ENCODE measurements at places on chromosomes 5 and 9.

- DNase-seq = no peak
Measured at GRCh38 chr9:117444501-117444900, 29.6 kb upstream of the ASTN2 start.

GRCh38 chr9:111928359-111928720 lies 31.7 kb downstream of the UGCG start:
- no peak for DNase-seq

GRCh38 chr9:112271466-112272098 lies 61.8 kb downstream of the PTBP3 start:
- DNase-seq = no peak

DNA sequence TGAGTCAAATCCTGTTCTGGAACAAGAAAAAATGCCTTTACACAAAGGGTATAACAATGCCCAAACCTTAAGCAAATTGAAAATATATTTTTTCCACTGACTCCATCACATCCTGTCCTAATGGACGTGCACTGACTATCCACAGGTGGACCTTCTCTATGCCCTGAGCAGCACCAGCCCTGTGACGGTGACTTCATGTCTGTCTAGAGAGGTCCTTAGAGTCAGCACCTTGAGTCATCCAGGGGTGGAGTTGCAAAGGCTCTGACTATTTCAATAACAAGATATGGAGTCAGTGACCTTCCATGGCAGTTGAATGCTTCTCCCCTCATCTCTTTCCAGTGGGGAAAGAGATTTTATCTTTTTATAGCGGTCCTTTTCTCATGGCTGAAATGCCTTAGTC lies 78.0 kb downstream of the YIPF5 start:
- DNase-seq = no peak

GRCh38 chr5:173210877-173211276 lies 24.1 kb downstream of the NKX2-5 start:
- DNase-seq = no peak

DNA sequence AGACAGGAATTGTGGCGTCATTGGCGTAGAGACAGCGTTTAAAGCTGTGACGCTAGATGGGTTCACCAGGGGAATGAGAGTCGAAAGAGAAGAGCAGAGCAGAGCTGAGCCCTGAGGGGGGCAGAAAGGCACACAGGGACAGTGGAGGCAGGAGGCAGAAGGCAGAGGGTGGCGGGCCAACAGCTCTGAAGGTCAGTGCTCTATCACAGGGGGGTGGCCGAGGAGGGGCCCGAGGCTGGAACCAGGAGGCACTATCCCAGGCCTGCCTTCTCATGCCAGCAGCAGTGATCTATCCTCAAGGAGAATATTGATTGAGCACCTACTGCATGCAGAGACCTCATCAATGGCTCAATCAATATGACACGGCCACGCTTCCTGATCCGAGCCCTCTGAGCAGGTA lies 132.4 kb downstream of the KCNIP1 start:
- DNase-seq = no peak

DNA sequence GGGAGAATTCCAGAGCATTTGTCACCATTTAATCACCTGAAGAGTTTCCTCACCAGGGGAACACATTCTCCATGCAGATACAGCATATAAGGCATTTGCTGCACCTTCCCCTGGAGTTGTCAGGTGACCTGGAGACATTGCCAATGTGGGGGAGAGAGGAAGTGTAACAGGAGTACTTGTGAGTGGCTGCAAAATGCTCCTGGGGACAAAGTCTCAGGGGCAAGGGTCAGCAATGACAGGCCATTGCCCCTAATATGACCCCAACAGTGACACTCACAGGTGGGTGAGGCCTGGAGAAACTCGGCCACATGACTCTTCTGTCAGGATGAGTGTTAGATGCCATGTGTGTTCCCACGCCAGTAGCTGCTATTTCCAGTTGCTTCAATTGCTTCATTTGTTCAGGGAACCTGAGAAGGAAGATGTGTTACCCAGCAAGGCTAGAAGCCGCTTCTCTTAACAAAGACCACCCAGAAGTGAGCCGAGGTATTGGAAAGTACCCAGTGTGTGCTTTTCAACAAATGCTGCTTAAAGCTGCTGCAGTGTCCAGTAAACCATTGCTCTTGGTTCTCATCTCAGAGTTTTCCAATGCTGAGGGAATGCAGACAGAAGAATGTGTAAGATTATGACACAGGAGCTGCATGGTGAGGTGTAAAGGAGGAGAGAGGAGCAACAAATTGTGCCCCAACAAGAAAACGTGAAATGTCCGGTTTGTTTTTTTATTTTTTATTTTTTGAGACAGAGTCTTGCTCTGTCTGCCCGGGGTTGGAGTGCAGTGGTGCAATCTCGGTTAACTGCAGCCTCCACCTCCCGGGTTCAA lies 128.2 kb upstream of the SLC44A1 start:
- no peak for DNase-seq

GRCh38 chr9:18786196-18786595 lies 246.8 kb downstream of the SAXO1 start:
- no peak for DNase-seq

DNA sequence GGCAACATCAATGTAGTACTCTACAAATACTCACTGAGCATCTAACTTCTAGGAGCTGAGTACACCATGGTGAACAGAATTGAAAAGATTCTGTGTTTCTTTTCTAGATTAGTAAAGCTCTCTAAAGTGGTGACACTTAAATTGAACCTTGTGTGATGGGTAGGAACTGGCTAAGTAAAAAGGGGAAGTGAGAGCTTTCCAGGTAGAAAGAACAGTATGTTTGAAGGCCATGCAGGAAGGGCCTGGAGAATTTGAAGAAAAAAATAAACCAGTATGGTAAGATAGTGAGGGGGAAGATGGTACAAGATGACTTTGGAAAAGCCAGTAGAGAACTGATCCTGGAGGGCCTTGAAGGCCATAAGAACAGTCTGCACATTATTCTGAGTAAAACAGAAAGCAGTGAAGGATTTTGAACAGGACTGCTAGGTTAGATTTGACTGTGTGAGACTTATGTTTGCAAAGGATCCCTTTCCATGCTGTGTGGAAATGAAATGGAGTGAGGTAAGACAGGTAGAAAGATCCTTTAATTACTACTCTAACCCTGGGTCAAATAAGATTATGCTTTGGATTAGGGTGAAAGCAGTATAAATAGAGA lies 46.7 kb upstream of the UBQLN1 start:
- no peak for DNase-seq

DNA sequence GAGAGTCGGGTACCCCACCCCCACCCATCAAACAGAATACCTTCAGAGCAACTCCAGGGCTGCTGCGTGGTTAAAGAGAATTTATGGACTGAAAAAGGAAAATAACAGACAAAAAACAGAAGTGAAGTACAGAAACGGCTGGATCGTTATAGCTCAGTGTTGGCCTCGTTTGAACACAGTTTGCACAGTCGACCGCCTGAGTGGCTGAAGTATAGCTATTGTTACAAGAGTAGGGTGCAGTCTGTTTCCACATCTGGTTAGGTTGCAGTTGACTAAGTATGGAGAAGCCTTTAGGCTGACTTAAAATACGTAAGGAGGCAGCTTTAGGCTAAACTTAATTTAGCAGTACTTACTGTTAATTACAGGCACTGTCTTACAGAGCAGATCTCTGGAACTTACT lies 121.2 kb downstream of the GCNT1 start:
- DNase-seq = no peak

GRCh38 chr9:27549196-27549755 lies 19.7 kb upstream of the MOB3B start:
- DNase-seq = no peak

GRCh38 chr9:133476036-133476931 lies 2.6 kb downstream of the SLC2A6 start:
- DNase-seq = no peak

DNA sequence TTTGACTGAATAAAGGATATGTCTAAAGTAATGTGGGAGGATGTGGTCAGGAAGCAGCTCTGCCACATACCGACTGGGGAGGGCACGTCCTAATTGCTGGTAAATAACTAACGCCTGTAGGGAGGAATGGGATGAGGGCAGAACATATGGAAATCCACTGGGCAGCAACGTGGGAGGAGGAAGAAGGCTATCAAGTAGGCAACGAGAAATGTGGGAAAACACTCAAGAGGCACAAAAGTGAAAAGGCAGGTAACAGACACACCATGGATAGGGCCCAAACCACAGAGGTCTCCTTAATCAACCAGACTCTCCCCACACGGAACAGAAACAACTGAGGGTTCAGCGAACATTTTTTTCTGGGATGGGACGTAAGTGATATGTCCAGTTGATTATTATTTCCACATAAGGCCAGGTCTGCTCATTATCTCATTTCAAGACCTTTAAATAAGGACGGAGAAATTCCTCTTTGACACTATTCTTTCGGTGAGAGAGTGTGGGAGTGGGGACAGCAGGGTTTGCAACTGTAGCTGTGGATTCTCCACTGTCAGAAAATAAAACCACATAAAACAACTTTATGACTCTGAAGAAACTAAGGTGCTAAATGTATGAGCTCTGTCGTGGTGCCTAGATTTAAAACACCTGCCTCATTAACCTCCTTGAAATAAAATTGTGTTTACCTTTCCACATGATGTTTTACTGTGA lies 17.0 kb downstream of the IARS1 start:
- no peak for DNase-seq

GRCh38 chr5:92588876-92589275 lies 992.1 kb downstream of the NR2F1-AS1 start:
- DNase-seq = no peak

DNA sequence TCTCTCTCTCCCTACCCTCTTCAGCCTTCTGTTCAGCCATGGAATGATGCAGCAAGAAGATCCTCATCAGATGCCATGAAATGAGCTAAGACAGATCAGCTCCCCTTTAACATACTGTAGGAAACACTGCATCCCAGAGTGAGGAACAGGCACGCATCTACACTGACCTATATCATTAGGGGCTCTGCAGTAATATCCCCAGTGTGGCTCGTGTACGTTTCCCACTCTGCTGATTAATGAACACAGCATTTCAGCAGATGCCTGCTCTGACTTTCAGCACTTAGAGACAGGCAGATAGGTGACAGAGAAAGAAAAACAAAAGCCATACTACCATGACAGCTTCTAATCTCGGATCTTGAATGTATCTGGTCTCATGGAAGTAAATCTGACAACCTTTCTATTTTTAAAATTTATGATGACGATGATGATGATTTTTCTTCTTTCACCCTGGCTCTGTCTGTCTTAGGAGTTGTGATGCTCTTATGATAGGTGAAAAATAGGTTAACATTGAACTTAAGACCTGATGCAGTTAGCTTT lies 750.3 kb downstream of the CDH12 start:
- DNase-seq = no peak

DNA sequence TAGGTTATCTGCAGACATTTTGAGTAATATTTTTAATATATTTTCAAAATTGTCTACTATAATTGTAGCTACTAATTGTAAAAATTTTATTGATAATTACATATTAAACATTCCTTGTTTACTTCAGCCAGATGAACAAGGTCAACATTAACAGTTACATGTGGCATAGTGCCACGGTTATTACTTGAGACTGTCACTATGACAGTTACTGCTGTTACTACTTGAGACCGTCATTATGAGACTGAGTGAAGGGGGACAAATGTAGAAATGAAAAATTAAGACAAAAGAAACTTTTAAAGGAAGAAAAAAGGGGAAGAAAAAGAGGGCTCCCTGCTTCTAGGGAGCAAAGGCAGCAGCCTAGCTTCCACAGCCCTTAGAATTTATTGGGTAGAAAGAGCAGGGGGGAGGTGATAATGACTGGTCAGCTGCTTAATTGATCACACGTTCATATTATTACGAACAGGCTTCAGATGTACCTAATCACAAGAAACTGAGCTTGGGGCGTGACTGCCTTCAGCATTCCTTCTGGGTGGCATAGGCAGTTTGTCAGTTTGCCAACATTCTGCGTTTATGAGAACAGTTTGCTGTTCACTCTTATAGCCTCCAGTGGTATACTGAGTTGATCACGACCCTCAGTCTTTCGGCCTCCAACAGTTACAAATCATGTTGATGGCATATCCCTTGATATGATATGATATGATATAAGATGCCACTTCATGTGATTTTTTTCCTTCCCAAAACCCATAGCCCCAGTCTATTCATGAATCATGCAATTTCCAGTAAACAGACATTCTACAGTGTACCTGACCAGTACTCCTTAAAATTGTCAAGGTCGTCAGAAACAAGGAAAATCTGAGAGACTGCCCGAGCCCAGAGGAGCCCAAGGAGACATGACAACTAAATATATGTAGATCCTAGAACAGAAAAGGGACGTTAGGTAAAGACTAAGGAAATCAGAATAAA lies 13.1 kb downstream of the MARCHF6 start:
- DNase-seq = no peak

DNA sequence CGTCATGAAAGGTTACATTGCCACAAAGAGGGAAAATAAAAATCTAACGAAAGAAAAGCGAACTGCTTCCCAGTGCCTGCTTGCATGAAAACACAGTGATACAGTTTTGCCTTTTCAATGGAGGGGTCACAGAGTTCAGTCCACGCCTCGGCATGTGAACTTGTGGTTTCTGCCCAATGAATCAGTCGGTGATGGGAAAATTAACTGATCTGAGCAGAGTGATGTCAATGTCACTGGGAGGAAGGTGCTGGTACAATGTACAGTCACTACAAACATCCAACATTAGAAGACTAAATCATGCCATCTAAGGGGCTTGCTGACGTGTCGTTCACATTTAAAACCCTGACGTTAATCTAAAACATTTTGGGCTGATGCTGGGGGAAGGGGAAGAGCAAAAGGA lies 151.8 kb upstream of the MSX2 start:
- no peak for DNase-seq

DNA sequence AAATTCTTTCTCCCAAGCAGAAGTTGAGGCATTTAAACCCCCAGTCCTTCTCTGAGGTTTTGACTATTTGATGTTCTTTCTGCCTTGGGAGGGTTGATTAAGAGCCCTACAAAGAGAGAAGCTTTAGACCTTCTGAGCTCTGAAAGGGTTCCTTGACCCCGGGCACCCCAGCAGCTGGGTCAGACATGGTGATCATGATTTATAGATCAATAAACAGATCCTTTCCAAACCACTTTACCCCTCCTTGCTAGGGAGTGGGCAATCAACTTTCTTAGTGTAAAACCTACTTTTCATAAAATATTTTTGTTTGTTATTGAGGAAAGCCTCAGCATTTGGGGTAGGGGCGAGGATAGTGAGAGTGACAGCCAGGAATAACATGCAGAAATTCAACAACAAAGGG lies 117.6 kb downstream of the PRDM6 start:
- no peak for DNase-seq

Measured in stimulated activated CD4-positive, alpha-beta T cell treated with anti-CD3 and anti-CD28 coated beads, Interleukin-1b, Interleukin-23, amount 100 ng/mL, for 4 hours (primary cell).